Spinal cord (tissue), 10 donors: ENCODE measurements at places on chromosomes 1 and 21. TPM values are rescaled to one million over a fixed set of nuclear protein-coding genes. Genes with fewer than 3 reads are reported as not detected.

PRAMEF14 gene
- polyA plus RNA-seq, result not detected

FAAH gene
- 43.3 TPM for polyA plus RNA-seq

PDPN gene
- 35.8 TPM for polyA plus RNA-seq

RXFP4 gene
- polyA plus RNA-seq, result not detected

ADAMTS4 gene
- polyA plus RNA-seq, result 46.3 TPM

LHX8 gene
- not detected for polyA plus RNA-seq

LCE3D gene
- polyA plus RNA-seq, result not detected

TMEM167B gene
- 31.8 TPM for polyA plus RNA-seq

FAM167B gene
- 3.1 TPM for polyA plus RNA-seq

AQP10 gene
- not detected for polyA plus RNA-seq

DTL gene
- polyA plus RNA-seq, result 8.0 TPM

RGS8 gene
- polyA plus RNA-seq, result 8.2 TPM

OR2M3 gene
- polyA plus RNA-seq, result 0.05 TPM

KCNJ9 gene
- polyA plus RNA-seq, result 10.4 TPM

NTMT2 gene
- polyA plus RNA-seq, result 0.36 TPM

MR1 gene
- 2.7 TPM for polyA plus RNA-seq

SLC9C2 gene
- 1.3 TPM for polyA plus RNA-seq

UBXN10 gene
- polyA plus RNA-seq, result 3.9 TPM

ATG4C gene
- 15.6 TPM for polyA plus RNA-seq

SEC16B gene
- polyA plus RNA-seq, result 3.0 TPM

S100A7 gene
- not detected for polyA plus RNA-seq

KLHDC8A gene
- 49.9 TPM for polyA plus RNA-seq

CCDC181 gene
- polyA plus RNA-seq, result 11.0 TPM

LRRC38 gene
- polyA plus RNA-seq, result 3.8 TPM

AADACL4 gene
- not detected for polyA plus RNA-seq

ARTN gene
- 3.2 TPM for polyA plus RNA-seq

S100A9 gene
- polyA plus RNA-seq, result 4.3 TPM

DCAF8 gene
- 179 TPM for polyA plus RNA-seq

ZBTB17 gene
- 40.6 TPM for polyA plus RNA-seq

GPR25 gene
- 0.63 TPM for polyA plus RNA-seq

PTGFR gene
- polyA plus RNA-seq, result 4.1 TPM

BRDT gene
- not detected for polyA plus RNA-seq

TMPRSS15 gene
- polyA plus RNA-seq, result 0.13 TPM

TSPEAR gene
- polyA plus RNA-seq, result 0.24 TPM

RUNX3 gene
- 0.42 TPM for polyA plus RNA-seq

YBEY gene
- 20.8 TPM for polyA plus RNA-seq

VN1R5 gene
- not detected for polyA plus RNA-seq

TEDDM1 gene
- polyA plus RNA-seq, result not detected

PDE9A gene
- polyA plus RNA-seq, result 40.9 TPM

CCDC17 gene
- 1.1 TPM for polyA plus RNA-seq

CASQ2 gene
- 1.4 TPM for polyA plus RNA-seq

SLC6A17 gene
- 16.6 TPM for polyA plus RNA-seq

KRTAP13-2 gene
- polyA plus RNA-seq, result not detected

BEND5 gene
- polyA plus RNA-seq, result 27.5 TPM

CELA3A gene
- not detected for polyA plus RNA-seq

TFF2 gene
- polyA plus RNA-seq, result not detected

SPAG17 gene
- 14.7 TPM for polyA plus RNA-seq

HES5 gene
- 24.1 TPM for polyA plus RNA-seq

GJB3 gene
- polyA plus RNA-seq, result not detected

OR10Z1 gene
- polyA plus RNA-seq, result 0.03 TPM

NDUFV3 gene
- polyA plus RNA-seq, result 38.2 TPM

TNFRSF14 gene
- polyA plus RNA-seq, result 8.4 TPM

E2F2 gene
- polyA plus RNA-seq, result 3.5 TPM

ERICH3 gene
- 16.0 TPM for polyA plus RNA-seq

SPRR2F gene
- 1.3 TPM for polyA plus RNA-seq
